ENCODE measurements at places on chromosomes 16 and 17.

DNA sequence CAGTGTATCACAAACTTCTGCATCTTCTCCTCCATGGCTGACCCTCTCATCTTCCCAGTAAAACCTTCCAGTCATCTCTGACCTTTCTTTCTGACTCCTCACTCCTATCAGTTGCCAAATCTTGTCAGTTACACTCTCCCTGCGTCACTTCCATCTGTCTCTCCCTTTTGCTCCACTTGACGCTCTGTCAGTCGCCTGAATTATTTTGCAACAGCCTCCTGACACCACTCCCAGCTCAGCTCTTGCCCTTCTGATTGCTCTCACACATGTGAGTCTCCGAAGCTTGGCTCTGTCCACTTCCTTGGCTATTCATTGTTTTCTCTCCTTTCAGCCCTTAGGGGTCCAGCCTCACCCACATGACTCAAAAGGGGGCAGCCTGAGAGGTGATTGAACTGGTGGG is 27.7 kb downstream of the DHRS7C start:
- no peak for DNase-seq

GRCh38 chr17:3602499-3602898 is 6.7 kb downstream of the TRPV1 start:
- DNase-seq = no peak

DNA sequence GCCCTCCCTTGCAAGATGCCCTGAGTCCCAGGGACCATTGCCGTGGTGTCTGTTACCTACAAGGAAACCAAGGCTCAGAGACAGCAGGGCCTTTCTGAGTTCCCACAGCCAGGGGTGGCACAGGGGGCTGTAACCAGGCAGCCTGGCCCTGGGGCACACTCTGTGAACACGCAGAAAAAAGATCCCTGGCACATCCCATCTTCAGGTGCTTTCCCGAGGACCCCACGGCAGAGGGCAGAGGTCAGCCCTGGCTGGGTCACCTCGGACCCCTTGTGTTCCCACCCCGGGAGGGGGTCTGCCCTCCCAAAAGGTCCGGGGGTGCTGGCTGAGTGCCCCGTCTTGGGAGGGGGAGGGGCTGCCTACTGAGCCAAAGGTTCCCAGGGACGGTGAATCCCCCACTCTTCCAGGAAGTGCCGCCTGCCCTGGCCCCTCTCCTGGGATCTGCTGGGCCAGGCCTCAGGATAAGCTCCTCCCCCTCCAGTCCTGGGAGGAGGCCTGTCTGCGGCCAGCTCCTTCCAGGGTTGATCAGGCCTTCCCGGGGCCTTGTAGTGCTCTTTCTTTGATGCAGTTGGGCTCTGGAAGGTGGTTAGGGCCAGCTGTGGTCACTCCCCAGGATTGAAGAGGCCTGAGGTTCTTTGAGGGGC is 8.1 kb downstream of the GLIS2 start:
- no peak for DNase-seq

DNA sequence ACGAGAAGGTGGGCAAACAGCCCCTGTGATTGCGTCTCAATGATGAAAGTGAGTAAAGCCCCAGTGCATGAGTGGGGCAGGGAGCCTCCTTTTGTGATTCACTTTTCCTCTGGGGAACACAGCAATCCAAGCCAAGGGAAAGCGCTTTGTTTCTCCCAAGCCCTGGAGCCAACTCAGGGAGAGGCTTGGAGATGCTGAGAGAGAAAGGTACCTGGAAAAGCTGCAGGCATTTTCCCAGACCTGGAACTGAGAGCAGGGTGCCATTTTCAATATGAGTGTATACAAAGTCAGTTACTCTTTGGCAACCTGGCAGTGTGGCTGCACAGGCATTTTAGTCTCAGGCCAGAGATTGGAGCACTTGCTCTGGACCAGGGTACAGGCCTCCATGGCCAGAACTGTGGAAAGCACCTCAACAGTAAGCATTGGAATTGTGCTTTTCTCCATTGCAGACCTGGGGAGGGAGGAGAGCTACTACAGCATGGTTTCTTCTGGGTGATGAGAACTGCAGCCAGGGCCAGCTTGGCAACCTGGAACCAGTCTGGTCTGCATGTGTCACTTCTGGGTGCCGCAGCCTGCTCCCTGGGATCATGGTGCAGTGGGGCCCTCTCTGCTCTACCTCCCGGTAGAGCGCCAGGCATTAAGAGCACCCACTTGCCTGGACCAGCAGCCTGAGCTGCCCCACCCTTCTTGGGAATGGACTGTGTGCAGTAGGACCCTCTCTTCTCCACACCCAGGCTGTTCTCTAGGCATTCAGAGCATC is 89.0 kb upstream of the CDH5 start:
- DNase-seq = no peak

DNA sequence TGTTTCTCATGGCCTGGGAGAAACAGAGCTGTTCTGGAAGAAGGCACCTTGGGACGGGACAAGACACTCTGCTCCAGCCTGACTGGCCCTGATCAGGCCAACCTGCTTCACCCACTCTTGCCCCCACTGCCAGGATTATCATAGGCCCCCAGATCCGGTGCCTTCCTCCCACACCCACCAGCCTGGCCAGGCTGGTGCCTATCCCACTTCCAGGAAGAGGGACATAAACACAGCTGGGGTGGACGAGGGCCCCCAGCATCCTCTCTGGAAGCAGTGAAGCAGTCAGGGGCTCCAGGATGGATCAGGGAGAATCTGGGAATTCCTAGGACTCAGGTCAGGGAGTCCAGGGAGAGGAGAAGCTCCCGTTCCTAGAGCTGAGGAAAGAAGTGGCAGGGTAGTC is 16.9 kb upstream of the ITGA3 start:
- DNase-seq = no peak

Measured in progenitor cell of endocrine pancreas (in vitro differentiated cells).